ENCODE measurements at places on chromosomes 2 and 18.

DNA sequence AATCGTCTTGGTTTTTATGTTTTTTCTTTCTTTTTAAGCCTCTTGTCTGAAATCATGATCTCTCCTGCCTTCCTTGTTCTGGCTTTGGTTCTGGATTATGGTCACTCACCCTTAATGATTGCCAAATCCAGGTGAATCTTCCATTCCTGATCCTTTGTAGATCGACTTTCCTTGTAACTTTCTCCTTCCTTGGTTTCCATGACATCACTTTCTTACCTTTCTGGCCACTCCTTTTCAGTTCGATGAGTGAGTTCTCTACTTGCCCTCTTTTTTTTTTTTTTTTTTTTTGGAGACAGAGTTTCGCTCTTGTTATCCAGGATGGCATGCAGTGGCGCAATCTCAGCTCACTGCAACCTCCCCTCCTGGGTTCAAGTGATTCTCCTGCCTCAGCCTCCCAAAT is 139.1 kb upstream of the LTBP1 start:
- no peak for DNase-seq

DNA sequence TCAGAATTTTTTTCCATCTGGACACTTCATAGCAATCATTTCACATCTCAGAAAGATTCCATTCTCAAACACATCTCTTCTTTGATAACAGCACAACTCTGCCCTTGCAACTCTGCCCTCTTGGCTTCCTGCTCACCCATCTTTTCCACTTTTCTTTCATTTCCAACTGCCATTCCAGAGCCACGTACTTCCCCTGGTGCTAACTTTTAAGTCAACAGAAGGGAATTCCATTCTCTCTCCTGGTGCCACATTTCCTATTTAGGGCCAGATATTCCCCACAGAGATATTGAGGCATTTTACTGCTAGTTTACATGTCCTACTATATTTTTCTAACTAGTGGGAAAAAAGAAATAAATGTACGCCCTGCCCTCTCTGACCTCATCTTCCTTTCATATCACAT is 590.2 kb downstream of the ARHGAP15 start:
- DNase-seq: no peak

DNA sequence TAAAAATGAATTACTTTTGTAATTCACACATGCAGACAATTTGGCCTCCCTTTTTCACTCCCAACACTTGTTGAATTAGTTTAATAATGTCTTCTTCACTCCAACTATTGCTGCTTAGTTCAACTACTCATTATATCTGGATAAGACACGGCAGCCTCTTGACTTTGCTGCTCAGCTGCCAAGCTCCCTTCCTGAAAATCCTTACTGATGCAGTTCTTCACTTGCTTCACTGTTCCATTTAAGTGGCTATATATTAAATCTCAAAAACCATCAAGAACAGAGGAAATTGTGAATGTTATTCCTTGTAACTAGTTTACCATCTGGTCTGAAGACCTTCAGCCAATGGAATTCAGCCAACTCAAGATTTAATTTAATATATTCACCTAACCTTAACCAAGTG is 127.1 kb downstream of the NCOA1 start:
- no peak for DNase-seq

DNA sequence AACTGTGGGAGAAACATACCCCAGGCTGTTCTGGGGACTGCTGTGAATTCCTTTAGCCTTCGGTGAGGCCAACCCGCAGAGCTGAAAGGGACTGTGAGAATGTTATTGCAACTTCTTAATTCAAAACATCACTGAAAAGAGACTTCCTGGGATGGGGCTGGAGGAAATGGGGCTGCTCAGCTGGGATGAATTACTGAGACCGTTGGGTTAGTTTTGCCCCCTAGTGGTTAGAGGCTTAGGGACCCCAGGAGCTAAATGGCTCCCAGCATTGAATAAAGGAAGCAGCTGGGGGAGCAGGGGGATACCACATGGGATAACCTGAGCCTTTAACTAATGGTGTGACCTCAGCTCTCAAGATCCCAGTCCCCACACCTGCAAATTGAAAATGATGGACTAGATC is 941.1 kb upstream of the FANCL start:
- no peak for DNase-seq

DNA sequence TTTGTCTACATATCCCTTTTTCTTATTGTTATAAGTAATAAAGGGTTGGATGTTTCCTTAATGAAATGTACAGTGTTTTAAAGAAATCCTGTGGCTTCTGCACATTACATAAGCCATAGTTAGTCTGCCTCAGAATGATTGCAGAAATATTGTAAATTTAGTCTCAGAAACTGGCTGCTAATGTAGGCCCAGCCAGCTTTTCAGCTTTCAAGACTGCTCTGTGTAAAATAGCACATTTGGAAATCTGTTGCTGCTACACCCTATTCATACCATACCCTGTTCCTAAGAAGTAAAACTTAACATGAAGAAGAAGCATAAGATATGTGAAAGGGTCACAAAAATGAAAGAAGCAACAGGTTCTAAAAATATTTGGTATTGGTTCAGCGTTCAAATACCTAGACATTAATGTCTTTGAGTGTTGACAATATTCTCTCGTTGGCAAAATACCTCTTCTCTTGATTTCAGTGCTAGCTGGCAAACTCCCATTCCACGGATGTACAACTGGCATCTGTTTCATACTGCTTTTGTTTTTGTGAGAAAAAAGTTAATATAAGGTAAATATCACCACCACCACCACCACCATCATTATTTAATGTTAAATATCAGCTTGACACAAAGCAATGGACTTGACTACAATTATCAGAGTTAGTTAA is 19.2 kb upstream of the NCKAP1 start:
- no peak for DNase-seq

DNA sequence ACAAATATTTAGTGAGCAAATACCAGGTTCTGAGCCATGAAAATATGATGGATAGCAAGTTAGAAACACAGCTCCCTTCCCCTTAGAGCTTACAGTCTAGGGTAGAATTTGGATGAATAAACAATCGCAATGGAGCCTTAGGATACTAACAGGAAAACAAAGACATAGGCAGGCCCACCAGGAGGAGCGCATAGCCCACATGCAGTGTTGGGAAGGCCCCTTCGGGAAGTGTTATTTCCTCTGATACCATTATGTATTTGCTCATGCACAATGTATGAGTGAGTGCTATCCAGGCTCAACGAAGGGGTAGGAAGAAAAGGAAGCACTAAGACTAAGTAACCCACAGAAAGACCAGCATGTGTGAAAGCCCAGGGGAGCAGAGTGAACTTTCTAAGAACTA is 54.0 kb downstream of the RAB27B start:
- no peak for DNase-seq

GRCh38 chr18:46449499-46449898 is 207.5 kb downstream of the LOXHD1 start:
- no peak for DNase-seq

DNA sequence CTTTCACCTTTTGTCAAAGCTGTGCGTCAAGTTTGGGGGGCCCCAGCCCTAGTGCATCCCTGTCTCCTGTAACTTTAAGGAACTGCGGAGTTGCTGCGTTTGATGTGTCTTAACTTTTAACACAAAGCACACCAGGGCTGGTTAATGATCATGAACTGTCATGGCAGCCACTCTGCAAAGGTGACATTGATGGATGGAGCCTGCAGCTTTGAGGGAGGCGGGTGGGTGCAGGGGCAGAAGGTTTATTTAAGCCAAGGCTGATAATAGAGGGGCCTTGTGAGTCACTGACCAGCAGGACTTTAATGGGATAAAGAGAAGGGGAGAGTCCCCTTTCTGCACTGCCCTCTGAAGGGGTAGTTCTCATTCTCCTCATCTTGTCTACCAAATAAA is 190.2 kb upstream of the GATA6 start:
- DNase-seq: no peak

Data from NCI-H1048 (cell line).